Adipocyte (in vitro differentiated cells): ENCODE measurements at places on chromosomes 3 and 15.

DNA sequence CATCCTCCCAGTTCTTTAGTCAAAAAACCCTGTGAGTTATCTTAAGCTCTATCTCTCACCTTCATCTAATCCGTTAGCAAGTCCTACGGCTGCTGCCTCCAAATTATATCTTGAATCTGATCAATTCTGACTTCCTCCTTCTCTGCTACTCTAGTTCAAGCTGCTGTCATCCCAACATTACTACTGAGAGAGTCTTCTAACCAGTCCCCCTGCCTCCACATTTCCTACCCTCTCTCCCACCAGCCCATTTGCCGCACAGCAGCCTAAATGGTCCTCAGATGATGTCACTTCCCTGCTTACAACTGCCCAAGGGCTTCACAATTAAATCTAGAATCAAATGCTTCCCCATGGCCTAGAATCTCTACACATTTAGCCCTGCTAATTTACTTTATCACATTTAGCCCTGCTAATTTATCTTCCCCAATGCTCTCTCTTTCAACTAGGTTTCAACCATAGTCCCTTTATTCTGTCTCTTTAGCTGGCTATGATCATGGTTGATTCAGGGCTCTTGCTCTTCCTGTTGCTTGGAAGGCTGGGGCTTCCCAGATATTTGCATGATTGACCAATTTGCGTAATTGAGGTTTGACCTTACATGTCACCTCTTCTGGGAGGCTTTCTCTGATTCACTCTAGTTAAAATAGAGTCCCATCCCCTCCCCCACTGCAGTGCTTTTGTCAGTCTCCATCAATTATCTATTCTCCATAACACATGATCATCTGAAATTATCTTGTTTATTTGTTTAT is 11.0 kb upstream of the ARL14 start:
- DNase-seq, result peak; percentile 58

- DNase-seq, result no peak
These were observed 41.4 kb downstream of the MRPS25 start for GRCh38 chr3:15023719-15024118.

- DNase-seq, result no peak
These were observed 126.0 kb downstream of the ST8SIA2 start for GRCh38 chr15:92519709-92520108.

DNA sequence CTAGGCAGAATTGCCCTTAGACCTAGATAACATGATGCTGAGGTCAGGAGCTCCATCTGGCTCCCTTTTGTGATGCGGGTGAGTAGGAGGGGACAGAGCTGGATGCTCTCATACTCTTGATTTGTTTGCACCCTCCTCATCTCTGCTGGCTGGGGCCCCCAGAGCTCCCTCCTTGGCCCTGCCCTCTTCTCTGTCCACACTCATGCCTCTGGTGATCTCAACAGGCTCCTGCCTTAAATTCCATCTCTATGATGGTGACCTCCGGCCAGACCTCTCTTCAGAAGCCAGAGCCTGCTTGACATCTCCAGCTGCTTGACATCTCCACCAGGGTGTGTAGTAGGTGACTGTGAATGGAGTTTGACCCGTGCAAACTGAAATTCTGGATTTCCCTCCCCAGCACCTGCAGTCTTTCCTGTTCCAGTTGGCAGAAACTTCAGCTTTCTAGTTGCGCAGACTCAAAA is 4.3 kb upstream of the FGD5 start:
- DNase-seq, result no peak

DNA sequence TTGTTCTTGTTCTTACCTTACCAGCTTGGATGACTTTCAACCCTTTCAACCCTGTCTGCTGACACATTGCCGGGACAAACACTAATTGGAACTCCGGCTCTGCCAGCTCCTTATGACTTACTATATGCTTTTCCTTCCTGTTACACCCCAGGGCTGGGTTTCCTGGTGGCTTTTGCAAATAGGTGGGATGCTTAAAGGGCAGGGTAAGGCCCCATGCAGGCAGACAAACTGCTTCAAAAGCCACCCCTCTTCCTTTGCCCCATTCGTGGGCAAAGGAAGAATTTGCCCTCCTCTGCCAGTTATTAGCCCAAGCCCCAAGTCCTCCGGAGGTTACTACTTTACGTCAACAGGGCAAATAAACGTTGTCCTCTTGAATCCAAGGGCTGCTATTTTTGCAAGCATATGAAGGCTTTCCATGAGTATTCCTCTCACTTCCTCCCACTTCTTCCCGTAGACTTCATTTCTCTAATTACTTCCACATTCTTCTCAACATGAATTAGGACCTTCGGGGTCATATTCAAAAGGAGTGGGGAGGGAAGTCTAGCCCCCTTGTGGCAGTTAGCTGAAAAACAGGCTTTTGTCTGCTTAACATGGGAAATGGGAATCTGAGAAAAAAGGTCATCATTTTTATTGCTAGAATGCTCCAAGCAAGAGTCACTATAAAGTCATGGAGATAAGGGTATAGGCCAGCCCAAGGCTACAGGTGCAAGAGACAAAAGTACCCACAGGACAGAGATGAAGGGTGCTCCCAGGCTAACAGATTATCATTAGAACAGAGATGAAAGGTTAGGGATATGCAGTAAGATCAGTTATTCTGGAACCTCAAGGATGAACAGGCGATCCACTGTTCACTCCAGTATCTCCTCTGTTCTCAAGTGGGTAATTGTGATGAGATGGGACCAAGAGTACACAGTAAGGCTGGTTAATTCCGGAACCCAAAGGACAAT is 56.3 kb upstream of the FSTL1 start:
- DNase-seq, result peak; percentile 79

GRCh38 chr3:143736205-143736997 is 111.9 kb downstream of the SLC9A9 start:
- no peak for DNase-seq

DNA sequence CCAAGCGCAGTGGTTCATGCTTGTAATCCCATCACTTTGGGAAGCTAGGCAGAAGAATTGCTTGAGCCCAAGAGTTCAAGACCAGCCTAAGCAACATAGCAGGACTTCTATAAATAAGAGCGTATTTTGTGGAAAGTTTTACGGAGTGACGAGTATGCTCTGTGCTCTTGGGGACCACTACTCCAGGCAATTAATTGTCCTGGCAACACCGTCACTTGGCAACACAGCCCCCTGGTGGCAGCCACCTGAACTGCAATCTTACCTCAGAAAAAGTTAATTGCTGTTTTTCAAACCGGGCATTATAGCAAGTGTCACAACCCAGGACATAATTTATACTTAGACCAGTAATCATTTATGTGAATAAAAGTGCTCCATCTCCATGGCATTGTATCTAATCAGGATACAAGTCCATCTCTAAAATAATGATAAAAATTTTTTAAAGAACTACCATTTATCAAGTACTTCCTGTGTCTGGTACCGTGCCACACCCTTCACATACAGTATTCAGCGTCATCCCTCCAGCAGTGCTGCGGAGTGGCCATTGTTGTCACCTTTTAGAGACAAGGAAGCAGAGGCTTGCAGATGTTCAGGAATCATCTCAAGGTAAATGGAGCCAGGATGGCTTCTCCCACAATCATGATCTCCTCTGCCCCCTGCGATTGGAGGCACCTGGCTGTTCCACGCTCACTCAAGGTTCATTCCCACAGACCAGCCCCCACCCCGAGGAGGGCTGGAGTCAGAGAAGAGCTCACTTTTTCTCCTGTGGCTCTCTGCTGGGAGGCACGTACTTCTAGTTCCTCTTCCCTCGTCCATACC is 34.5 kb downstream of the PLA2G4D start:
- DNase-seq, result peak; percentile 68

GRCh38 chr3:61638741-61639140 is 77.4 kb downstream of the PTPRG start:
- DNase-seq, result peak; percentile 67
